SK-N-SH (cell line): ENCODE measurements at places on chromosomes 3 and 15.

- DNase-seq, result no peak
Measured at GRCh38 chr15:99106417-99107220, 1.7 kb downstream of the SYNM start.

DNA sequence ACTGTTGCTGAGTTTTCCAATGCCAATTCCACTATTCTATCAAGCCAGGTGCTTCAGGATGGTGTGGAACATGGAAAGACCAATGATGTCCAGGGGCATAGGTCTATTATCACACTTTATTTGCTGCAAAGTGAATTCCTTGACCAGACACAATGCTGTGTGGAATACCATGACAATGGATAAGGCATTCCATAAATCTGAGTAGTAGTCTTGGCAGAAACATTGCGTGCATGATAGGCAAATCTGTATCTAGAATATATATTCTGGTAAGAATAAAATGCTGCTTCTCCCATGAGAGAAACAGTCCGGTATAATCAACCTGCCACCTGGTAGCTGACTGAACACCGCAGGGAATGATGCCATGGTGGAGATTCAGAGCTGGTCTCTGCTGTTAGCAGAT, 70.0 kb upstream of the ALDH1A3 start:
- no peak for DNase-seq

DNA sequence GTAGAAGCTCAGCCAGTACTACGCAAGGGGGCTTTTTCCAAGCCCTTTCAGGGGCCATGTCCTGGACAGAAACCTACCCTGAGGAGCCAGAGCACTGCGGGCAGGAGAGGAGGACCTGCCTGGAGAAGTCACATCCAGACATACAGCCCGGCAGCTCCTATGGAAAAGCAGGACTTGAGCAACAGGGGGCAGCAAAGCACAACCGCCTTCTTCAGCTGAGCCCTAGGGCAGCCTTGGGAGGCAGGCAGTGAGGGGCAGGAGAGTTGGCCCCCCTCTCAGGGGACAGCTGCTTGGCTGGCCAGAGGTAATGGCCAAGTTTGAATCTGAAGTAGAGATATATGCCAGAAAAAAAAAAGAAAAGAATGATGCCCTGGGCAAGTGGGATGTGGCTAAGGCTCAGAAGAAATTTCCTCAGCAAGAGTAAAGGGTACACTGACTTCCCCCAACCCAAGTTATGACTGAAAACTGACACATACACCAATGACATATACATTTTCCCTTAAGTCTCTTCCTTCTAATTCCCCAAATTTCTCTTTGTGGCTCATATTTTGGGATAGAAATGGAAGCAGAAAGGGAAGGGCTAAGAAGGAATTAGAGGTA, 56.9 kb downstream of the CYP19A1 start:
- peak; percentile 60 for DNase-seq

GRCh38 chr15:38692789-38693062, 128.1 kb upstream of the RASGRP1 start:
- DNase-seq, result no peak

GRCh38 chr3:163541629-163542028, 1536.7 kb downstream of the SI start:
- no peak for DNase-seq

DNA sequence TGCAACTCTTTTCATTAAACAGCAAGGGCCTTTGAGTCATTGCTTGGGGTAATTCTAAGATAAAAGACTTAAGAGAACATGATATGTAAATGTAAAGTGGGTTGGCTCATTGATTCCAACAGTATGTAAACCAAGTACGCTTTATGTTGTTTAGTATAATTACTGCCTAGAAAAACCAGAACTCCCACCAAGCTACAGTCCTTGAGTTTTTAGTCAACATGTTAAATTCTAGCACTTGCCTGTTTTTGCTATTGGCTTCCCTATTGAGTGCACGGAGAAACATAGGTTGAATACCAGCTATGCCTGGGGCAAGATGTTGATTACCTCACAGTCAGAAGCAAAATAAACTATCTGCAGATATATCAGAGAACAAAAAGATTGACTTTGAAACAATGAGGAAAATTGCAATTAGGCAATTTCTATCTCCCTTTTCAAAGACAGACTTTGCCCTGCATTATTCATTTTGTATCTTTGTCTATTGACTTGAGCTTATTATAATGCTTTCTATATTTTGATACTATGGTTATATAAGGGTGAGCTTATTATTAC, 179.3 kb downstream of the ZPLD1 start:
- no peak for DNase-seq

DNA sequence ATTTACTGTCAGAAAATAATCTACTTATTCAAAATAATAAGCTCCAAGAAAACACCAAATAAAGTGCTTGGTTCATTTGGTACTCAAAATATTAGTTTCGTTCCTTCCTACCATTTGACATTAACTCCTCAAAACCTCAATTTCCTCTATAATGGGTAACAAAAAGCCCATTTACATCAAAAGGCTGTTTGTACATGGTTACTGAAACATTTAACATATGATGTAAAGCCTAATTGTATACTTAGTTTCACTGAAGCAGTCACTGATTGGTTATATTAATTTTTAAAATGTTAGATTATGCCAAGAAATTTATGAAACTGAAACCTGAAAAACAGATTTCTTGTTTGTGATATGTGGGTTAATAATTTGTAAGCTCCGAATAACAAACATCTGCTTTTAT, 14.7 kb downstream of the XRN1 start:
- DNase-seq, result no peak

- DNase-seq, result no peak
Measured at GRCh38 chr3:113157408-113158030, 53.8 kb upstream of the BOC start.

DNA sequence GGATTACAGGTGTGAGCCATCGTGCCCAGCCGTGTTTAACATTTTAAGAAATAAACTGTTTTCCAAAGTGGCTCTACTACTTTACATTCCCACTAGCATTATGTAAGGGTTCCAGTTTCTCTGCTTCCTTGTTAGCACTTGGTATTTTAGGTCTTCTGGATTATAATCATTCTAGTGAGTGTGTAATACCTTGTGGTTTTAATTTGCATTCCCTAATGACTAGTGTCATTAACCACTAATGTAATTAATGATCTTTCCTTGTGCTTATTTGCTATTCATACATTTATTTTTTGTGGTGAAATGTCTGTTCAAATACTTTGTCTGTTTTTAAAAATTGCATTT, 30.7 kb downstream of the ARIH2 start:
- DNase-seq, result no peak

- no peak for DNase-seq
Measured at GRCh38 chr3:32725721-32726120, 40.7 kb downstream of the CNOT10 start.

DNA sequence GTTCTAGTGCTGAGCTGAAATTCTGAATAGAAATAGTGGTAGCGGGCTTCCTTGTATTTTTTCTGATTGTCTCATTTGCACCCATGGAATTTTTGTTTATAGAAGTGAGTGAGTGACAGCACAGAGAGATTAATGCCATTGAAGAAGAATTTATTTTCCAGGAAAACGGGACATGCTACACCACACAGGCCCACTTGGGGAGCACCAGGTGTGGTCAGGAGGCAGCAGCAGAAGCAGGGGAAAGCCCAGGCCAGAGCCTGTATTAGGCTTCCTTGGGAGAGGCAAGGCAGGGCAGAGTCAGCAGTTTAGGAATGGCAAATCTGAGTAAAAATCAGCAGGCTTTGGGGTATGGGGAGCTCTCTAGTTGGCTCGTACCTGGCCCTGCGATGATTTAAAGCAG, 88.4 kb upstream of the ATP11B start:
- no peak for DNase-seq
